ENCODE measurements at places on chromosomes 4 and X.

DNA sequence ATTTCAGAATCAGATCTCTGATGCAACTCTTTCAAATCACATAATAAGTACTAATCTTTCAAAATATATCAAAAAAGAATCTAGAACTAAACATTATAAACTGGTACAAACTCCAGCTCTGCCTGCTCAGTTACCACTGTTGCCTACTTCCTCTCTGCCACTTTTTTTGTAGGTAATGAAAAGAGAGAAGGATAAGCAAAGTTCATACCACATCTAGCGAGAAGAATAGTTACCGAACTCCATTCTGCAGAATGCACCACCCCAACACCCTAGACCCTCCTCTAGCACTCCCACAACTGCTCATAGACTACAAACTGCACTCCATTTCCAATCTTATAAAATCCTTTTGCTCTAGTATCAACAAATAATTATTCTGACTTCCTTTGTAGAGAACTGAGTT lies 19.7 kb upstream of the LRBA start:
- DNase-seq: no peak

GRCh38 chr4:156676116-156676851 lies 295.3 kb downstream of the PDGFC start:
- DNase-seq: no peak

GRCh38 chr4:20844311-20844710 lies 144.1 kb downstream of the PACRGL start:
- DNase-seq: no peak

- no peak for DNase-seq
Observed at GRCh38 chrX:48695534-48695896, 1.0 kb upstream of the SUV39H1 start.

GRCh38 chrX:121579016-121579760 lies 531.8 kb downstream of the GLUD2 start:
- DNase-seq: peak; percentile 4

DNA sequence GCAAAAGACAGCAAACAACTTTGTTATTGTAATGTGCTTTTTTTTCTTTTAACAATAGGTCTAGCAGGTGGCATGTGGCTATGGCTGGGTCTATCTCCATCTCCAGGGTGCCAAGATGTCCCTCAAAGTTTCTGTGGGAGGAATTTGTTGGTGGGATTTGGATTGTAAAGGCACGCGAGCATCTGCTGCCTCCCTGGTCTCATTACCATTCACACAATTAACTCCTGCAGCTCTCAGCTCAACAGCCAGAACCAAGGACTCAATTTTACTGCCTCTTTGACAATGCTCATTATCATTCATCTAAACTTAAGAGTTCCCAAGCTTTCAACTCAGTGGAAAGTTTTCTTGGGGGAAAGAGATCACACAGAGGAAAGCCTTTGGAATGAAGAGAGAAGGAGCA lies 10.9 kb upstream of the PCDH18 start:
- DNase-seq: no peak

DNA sequence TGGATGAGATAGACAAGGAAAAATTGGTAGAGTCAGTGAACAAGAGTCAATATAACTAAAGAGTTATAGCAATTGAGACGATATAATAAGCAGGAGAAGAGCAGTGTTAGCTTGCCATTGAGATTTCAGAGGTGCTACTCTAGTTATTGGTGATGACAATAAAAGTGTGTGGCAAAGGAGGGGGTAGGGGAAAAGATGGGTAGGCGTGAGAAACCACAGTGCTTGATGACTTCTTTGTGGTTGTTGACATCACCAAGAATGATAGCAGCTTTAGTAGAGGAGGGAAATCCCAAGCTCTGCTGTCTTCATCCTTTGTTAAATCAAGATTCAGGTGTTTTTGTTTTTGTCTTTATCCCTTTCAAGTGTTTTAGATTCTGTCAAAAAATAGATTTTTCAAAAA lies 179.9 kb upstream of the PPP3CA start:
- DNase-seq: no peak

DNA sequence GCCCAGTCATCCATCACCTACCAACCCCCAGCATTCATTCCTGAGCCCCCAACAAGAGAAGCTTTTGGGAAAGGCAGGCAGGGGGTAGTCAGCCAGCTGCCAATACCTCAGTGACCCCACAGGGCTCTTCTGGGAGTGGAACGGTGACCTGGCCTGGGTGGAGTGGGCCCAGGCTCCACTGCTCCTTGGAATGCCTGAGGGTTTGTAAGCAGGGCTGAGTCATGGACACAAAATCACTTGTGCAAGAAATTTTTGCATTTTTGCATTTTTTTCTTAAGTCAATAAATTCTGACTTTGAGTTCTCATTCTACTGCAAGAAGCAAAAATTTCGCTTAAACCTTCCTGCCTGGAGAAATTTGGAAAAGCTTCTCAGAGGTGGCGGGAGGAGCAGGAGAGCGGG lies 18.5 kb downstream of the SORCS2 start:
- no peak for DNase-seq

GRCh38 chrX:50200907-50201306 lies at the start of gene AKAP4:
Gene AKAP4 (minus strand): TSS chrX:50201007. CDS start chrX:50200889, 118 bp downstream.
- DNase-seq: no peak

DNA sequence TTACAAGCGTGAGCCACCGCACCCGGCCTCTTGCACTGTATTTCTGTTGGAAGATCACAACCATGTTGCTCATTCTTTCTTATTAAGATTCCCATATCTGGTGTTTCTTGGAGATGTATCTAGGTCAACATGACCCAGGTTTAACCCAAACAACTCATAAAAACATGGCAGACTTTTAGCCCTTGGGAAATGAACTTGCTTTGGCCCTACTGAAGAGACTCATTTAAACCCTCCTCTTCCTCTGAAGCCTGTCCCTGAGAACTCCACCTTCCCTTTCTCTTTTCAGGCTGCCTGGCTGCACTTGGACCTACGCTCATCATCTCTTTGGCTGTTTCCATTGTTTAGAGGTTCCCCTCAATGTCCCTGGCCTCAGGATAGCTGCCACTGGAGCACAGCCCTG lies 22.8 kb upstream of the OPN1LW start:
- DNase-seq: no peak

DNA sequence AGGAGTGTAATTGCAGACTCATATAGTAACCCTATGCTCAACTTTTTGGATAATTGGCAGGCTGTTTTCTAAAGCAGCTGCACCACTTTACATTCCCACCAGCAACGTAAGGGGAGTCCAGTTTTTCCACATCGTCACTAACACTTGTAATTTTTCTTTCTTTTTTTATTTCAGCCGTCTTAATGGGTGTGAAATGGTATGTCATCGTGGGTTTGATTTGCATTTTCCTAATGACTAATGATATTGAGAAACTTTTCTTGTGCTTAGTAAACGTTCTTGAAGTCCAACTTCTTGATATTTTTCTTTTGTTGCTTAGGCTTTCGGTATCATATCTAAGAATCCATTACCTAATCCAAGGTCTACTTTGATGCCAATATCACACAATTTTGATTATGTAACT lies 95.3 kb upstream of the IL1RAPL1 start:
- DNase-seq: no peak

- no peak for DNase-seq
Observed at GRCh38 chr4:38162240-38162784, 202.1 kb downstream of the PTTG2 start.

DNA sequence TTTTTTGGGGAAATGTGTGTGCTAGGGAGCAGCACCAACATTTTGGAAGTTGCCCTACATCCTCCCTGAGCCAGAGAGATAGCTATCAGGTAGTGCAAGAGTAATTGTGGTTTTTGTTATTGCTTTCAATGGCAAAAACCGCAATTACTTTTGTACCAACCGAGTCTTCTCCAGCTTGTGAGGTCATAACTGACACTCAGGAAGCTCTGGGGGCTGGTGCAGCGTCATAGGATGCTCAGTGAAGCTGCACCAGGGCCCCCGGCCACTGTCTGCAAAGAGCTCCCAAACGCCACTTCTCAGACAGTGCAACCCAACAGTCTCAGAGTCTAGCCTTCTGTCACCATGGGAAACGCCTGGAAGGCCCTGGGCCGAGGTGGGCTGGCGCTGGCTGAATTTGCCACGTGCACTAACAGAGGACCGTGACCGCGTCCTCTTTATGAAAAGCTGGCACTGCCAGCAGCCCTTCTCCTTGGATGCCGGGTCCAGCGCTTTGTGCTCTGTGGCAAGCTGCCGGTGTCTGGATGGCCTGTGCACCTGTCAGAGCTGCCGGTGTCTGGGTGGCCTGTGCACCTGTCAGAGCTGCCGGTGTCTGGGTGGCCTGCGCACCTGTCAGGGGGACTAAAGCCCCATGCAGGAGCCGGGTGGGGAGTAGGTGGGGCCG lies 19.4 kb downstream of the SH3TC1 start:
- DNase-seq: no peak

DNA sequence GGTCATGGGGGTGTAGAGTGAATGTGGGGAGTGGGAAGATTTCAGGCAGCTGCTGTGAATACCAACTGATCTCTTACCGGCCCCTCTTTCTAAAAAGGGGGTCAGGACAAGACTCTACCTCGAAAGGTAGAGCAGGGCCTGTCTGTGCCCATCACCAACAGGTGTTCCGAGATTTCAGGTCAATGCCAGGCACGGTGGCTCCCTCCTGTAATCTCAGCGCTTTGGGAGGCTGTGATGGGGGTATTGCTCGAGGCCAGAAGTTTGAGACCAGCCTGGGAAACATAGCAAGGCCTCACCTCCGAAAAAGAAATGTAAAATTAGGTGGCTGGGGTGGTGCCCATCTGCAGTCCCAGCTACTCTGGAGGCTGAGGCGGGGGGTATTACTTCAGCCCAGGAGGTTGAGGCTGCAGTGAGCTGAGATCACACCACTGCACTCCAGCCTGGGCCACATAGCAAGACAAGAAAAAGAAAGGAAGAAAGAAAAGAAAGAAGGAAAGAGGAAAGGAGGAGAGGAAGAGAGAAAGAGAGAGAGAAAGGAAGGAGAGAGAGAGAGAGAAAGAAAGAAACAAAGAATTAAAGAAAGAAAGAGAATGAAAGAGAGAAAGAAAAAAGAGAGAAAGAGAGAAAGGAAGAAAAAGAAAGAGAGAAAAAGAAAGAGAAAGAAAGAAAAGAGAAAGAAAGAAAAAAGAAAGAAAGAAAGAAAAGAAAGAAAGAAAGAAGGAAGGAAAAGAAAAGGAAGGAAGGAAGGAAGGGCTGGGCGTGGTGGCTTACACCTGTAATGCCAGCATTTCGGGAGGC lies 50.1 kb downstream of the CRLF2 start:
- DNase-seq: no peak
